Renal cortical epithelial cell (primary cell): ENCODE measurements at places on chromosomes 11 and 22. TPM values are rescaled to one million over a fixed set of nuclear protein-coding genes. Genes with fewer than 3 reads are reported as not detected.

TUBA8 gene
- total RNA-seq, result 0.35 and 1.2 TPM in 2 replicates

SCGB1D2 gene
- not detected in 2 replicates for total RNA-seq

PDGFD gene
- total RNA-seq, result 4.2 and 8.7 TPM in 2 replicates

ALKBH8 gene
- total RNA-seq, result 8.9 and 9.8 TPM in 2 replicates

DEPDC7 gene
- total RNA-seq, result 3.3 and 7.0 TPM in 2 replicates

OR6A2 gene
- 0.50 TPM in 1 of 2 replicates, not detected in the other for total RNA-seq

TMEM191C gene
- total RNA-seq, result 0.17 and 0.35 TPM in 2 replicates

KRTAP5-9 gene
- not detected in 2 replicates for total RNA-seq

MRGPRX3 gene
- not detected in 2 replicates for total RNA-seq

CD6 gene
- total RNA-seq, result not detected in 2 replicates

DUSP8 gene
- 1.9 and 9.0 TPM in 2 replicates for total RNA-seq

MMP11 gene
- total RNA-seq, result 8.4 and 12.3 TPM in 2 replicates

MFNG gene
- 1.1 and 2.6 TPM in 2 replicates for total RNA-seq

CCDC116 gene
- total RNA-seq, result not detected in 2 replicates

SLC43A3 gene
- 46.4 and 47.9 TPM in 2 replicates for total RNA-seq

LUZP2 gene
- not detected in 2 replicates for total RNA-seq

TSGA10IP gene
- not detected in 2 replicates for total RNA-seq

CNIH2 gene
- 0.15 TPM in 1 of 2 replicates, not detected in the other for total RNA-seq

MMP12 gene
- total RNA-seq, result 0.80 TPM in 1 of 2 replicates, not detected in the other
